ENCODE measurements at places on chromosomes 3 and 15.

DNA sequence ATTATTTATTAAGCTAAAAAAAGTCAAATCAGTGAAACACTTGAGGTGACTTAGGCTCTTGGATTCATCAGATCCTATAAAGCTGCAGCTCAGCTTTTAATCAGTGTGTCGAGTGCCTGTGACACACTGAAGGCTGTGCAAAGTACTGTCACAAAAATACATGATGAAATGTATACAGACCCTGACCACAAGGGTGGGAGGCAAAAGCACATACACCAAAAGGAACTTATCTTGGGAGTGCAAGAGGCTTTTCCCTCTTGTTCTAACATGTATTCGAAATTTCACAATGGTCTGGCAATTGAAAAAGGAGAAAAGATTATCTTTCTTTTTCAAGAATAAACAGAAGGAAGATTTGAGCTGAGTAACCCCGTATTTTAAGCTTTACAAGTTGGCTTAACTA is 35.9 kb downstream of the VGLL4 start:
- no peak for DNase-seq

- DNase-seq: no peak
These were observed 200.4 kb upstream of the WNT5A start for GRCh38 chr3:55687526-55687925.

GRCh38 chr3:193857996-193858395 is 265.0 kb downstream of the OPA1 start:
- no peak for DNase-seq

DNA sequence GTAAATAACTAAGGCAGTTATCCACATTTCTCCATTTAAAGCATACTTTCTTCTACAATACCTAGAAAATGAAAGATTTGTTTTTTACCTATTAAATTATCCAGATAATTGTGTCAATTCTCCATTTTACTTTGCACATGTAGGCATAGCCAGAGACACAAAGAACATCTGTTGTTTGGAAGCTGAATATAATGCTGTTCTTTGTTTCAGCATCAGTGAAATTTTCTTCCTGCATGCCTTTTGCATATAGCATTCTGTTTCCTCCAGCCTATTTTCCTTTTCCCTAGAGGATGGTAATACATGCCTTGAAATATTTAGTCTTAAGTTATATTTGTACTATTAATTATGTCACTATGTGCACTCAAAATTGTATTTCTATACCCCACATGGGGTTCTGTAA is 233.7 kb downstream of the CNTN6 start:
- DNase-seq: no peak

GRCh38 chr3:11850003-11850402 is 3.3 kb upstream of the TAMM41 start:
- DNase-seq: no peak

GRCh38 chr3:184620475-184621119 is 59.0 kb downstream of the EPHB3 start:
- DNase-seq: no peak

DNA sequence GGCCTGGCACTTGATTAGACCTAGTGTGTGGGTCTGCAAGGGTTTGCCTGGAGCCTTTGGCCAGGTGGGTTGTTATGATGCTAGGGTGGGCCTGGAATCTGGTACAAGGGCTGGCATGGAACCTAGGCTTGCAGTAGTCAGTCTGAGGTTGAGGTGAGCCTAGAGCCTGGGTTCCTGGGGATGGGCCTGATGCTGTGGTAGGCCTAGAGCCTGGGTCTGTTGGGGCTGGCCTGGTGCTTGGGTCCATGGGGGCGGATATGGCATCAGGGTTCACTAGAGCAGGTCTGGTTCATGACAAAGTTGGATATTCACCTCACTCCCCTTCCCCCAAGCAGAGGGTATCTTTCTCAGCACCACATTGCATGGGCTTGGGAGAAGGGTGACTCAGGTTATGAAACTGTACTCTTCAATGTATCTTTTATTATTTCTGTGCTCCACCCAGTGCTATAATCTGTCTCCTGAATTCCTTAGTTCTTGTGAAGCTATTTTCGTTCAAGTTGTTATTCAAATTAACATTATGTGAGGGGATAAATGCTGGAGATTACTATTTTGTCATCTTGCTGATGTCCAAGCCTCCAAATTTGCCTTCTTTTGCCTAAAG is 274.4 kb downstream of the NFKBIZ start:
- DNase-seq: no peak

GRCh38 chr3:115089481-115089880 is 57.6 kb downstream of the ZBTB20 start:
- no peak for DNase-seq

DNA sequence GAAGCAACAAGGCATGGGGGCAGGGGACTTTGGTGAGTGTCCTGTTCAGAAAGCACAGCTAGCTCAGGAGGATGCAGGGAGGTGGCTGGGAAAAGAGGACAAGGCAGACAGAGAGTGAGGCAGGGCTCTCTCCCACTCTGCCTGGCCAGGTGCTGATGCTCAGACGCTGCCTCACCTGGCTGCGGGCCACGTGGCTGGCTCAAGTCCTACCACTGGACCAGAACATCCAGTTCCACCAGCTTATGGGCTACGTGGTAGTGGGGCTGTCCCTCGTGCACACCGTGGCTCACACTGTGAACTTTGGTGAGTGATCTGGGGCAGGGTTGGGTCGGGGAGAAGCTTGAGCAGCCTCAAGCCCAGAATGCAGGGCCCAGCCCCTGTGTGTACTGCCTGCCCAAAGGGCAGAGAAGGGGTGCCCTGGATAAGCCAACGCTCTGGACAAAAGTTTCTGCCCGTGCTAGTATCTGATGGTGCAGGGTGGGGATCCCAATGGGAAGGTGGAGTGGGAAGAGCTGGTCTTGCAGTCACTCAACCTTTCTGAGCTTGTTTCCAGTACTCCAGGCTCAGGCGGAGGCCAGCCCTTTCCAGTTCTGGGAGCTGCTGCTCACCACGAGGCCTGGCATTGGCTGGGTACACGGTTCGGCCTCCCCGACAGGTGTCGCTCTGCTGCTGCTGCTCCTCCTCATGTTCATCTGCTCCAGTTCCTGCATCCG is 20.9 kb downstream of the NOX5 start:
- DNase-seq: no peak

DNA sequence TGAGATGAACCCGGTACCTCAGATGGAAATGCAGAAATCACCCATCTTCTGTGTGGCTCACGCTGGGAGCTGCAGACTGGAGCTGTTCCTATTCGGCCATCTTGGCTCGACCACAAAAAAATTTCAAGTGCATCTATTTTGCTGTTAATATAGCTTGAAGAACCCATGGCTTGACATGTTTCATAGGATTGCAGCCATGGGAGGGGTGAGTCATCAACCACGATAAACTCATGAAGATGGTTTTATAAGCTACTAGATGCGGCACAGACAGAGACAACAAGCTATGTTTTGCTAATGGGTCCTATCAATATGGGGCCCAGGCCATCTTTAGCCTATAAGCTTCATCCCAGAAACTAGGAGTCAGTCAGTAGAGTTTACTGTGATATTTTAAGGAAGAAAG is 100.4 kb upstream of the PHLDB2 start:
- DNase-seq: no peak
